Mesothelial cell of epicardium (in vitro differentiated cells): ENCODE measurements at places on chromosomes 5 and 9. TPM values are rescaled to one million over a fixed set of nuclear protein-coding genes. Genes with fewer than 3 reads are reported as not detected.

- H3K4me1 ChIP-seq, result peaks cover 6% of the 10 kb centered on the region
- no peak overlapping the region for H3K27ac ChIP-seq
- no peak overlapping the region for H3K4me3 ChIP-seq
- DNase-seq, result no peak
Measured at GRCh38 chr9:110152704-110153374, 55.1 kb downstream of the C9orf152 start.

Gene MAMDC4
- total RNA-seq, result 20.1 to 22.6 TPM (median 20.3 TPM) in 3 replicates

DNA sequence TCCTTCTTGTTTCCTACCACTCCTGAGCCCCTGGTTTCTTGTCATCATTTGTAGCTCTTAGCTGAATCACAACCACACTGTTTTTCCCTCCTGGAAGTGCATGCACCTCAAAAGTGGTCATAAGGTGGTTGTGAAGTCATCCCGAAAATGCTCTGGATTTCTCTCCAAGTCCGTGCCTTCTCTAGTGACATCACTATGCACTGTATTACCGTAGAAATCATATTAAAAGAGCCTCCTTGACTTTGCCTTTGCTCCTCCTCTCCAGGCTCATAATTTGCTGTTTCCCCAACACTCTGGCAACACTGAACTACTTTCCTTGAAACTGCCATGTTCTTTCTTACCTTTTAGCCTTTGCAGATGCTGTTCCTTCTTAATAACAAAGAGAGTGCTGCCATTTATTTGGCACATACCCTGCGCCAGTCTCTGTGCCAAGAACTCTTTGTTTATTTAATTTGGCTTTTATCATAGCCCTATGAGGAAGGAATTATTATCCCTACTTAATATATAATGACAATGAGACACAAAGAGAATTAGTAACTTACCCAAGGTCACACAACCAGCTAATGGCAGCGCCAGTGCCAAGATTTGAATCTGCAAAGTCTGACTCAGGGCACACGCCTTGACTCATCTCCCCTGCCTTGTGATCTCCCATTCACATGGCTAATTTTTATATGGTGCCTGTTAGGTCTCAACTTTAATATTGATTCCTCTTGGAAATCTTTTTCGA lies 115.4 kb downstream of the KIF4B start:
- no peaks in the 10 kb centered on the region for H3K36me3 ChIP-seq
- no peak overlapping the region for H3K27ac ChIP-seq
- no peak overlapping the region for H3K4me3 ChIP-seq
- no peaks in the 10 kb centered on the region for H3K4me1 ChIP-seq
- DNase-seq, result no peak

- no peaks in the 10 kb centered on the region for H3K36me3 ChIP-seq
- no peak overlapping the region for H3K4me3 ChIP-seq
- H3K27me3 ChIP-seq, result no peaks in the 10 kb centered on the region
- no peak for DNase-seq
- no peak overlapping the region for H3K27ac ChIP-seq
Measured at GRCh38 chr9:73714294-73714693, 562.6 kb downstream of the ANXA1 start.

GRCh38 chr9:24144796-24145195 lies 318.8 kb upstream of the ELAVL2 start:
- no peaks in the 10 kb centered on the region for H3K36me3 ChIP-seq
- H3K27me3 ChIP-seq, result no peaks in the 10 kb centered on the region
- no peak for DNase-seq
- no peak overlapping the region for H3K4me3 ChIP-seq
- no peak overlapping the region for H3K27ac ChIP-seq

Gene AIF1L
- 20.0 to 23.1 TPM (median 20.6 TPM) in 3 replicates for total RNA-seq

DNA sequence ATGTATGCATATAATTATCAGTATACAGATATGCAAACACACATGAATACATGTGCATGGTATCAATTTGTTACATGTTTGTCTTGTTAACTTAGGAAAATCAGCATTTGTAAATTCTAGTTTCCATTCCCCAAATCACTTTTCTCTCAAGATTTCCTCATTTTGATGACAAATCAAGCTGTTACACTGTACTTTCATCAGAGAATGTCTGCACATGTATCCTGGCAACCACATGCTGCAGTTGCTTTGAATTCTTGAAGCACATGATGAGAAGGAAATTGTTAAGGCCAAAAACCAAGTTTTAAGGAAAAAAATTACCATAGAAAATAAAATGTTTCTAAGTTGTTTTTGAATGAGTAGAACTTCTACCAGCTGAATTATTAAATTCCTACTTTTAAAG lies 1834.5 kb downstream of the EFNA5 start:
- H3K4me3 ChIP-seq, result no peak overlapping the region
- H3K4me1 ChIP-seq, result peaks cover 6% of the 10 kb centered on the region
- peaks cover 2% of the 10 kb centered on the region for H3K36me3 ChIP-seq
- no peak overlapping the region for H3K27ac ChIP-seq
- no peaks in the 10 kb centered on the region for H3K27me3 ChIP-seq

GRCh38 chr5:74201334-74202081 lies 439.0 kb downstream of the ENC1 start:
- H3K4me1 ChIP-seq, result peaks cover 38% of the 10 kb centered on the region
- no peak for DNase-seq
- H3K4me3 ChIP-seq, result no peak overlapping the region

Gene IGFBPL1
- total RNA-seq, result 0.27 to 0.34 TPM in 2 of 3 replicates, not detected in the other

- H3K36me3 ChIP-seq, result no peaks in the 10 kb centered on the region
- no peak overlapping the region for H3K4me3 ChIP-seq
- peaks cover 92% of the 10 kb centered on the region for H3K27me3 ChIP-seq
- H3K27ac ChIP-seq, result no peak overlapping the region
- DNase-seq, result no peak
Measured at GRCh38 chr5:176817369-176817840, 7.0 kb downstream of the UNC5A start.

GRCh38 chr5:127409921-127410675 lies 107.3 kb upstream of the PRRC1 start:
- no peaks in the 10 kb centered on the region for H3K36me3 ChIP-seq
- H3K4me3 ChIP-seq, result no peak overlapping the region
- no peak overlapping the region for H3K27ac ChIP-seq

DNA sequence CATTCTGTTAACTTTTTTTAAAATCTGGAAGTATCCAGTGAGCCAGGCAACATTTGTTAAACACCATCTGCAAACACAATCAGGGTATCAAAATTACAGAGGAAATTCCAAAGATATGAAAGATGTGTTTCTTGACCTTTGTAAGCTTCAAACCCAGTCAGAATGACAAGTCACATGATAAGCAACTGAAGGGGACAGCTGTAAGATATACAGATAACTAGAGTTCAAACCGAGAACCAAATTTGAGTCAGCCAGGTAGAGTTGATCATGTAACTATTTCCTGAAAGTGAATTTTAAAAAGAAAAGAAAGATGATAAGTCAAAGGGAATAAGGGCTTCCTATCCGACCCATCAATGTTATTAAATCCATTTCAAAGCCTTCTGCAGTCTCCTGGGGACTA lies 196.2 kb downstream of the DEPDC1B start:
- peaks cover 58% of the 10 kb centered on the region for H3K4me1 ChIP-seq
- no peak overlapping the region for H3K4me3 ChIP-seq
- H3K36me3 ChIP-seq, result no peaks in the 10 kb centered on the region
- no peak for DNase-seq
- H3K27ac ChIP-seq, result peak overlapping the region; percentile 85

Gene SPINK13
- total RNA-seq, result not detected in 3 replicates

DNA sequence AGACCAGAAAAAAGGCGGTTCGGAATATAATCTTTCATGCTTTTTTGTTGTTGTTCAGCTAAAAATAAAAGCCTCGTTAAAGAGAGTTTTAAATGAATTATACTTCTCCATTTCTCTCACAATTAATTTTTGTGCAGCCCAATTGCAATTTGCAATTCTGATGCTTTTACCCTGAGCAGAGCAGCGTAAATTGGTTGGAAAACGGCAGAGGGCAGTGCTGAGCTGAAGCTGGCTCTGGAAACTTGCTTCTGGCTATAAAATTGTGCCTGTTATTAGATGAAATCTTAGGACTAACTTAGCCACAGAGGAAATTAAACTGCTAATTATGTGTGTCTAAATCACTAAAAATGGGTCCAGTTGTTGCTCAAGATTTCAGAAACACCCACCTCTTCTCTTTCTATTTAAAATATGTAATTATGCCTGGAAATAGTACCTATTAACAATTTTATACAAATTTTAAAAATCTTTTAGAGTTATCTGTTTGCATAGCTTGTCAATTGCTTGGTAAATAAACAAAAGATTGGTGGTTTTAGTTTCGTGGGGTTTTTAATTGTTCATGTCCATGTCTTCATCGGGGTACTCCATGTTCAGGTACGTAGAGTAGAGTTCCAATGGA lies 441.8 kb upstream of the TLE4 start:
- DNase-seq, result peak; percentile 78
- H3K4me1 ChIP-seq, result peaks cover 4% of the 10 kb centered on the region
- no peaks in the 10 kb centered on the region for H3K36me3 ChIP-seq
- no peak overlapping the region for H3K4me3 ChIP-seq
- peaks cover 31% of the 10 kb centered on the region for H3K27me3 ChIP-seq

Gene TMOD1
- total RNA-seq, result 0.49 to 0.66 TPM (median 0.59 TPM) in 3 replicates
